ENCODE measurements at places on chromosomes 3 and 15. TPM values are rescaled to one million over a fixed set of nuclear protein-coding genes. Genes with fewer than 3 reads are reported as not detected.

The SNTN gene
- not detected for total RNA-seq

The RRP9 gene
- 37.5 TPM for total RNA-seq

The XRN1 gene
- 26.6 TPM for total RNA-seq

The AMT gene
- 0.52 TPM for total RNA-seq

The INKA1 gene
- 0.17 TPM for total RNA-seq

The SNURF gene
- total RNA-seq: 8.0 TPM

The DZIP1L gene
- 21.5 TPM for total RNA-seq

The PATL2 gene
- total RNA-seq: not detected

The ADCY5 gene
- total RNA-seq: 0.99 TPM

The ARRDC4 gene
- 293 TPM for total RNA-seq

The TUSC7 gene
- not detected for total RNA-seq

The ALCAM gene
- 447 TPM for total RNA-seq

The MYL3 gene
- total RNA-seq: 4.7 TPM

The CRYGS gene
- not detected for total RNA-seq

All from renal cortical epithelial cell (primary cell).